Stimulated activated CD8-positive, alpha-beta memory T cell treated with anti-CD3 and anti-CD28 coated beads, Interleukin-15, amount 100 ng/mL, for 24 hours (primary cell): ENCODE measurements at places on chromosomes 7 and 10.

DNA sequence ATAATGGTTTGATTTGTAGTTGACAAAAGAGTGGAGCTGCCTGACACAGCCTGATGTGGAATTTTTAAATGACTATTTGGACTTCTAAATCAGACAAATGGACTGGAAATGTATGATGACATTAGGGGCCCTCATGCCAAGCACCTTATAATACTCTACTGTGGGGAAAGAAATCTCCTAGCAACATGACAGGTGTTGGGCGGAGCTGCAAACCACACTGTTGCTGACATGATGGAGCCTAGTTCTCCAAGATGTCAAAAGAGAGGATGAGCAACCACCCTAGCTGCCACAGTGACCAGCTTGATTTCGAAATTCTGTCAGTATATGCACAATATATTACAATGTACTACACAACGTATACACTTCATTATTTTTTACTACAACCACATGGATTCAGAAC lies 65.8 kb downstream of the RHOBTB1 start:
- no peak for DNase-seq

DNA sequence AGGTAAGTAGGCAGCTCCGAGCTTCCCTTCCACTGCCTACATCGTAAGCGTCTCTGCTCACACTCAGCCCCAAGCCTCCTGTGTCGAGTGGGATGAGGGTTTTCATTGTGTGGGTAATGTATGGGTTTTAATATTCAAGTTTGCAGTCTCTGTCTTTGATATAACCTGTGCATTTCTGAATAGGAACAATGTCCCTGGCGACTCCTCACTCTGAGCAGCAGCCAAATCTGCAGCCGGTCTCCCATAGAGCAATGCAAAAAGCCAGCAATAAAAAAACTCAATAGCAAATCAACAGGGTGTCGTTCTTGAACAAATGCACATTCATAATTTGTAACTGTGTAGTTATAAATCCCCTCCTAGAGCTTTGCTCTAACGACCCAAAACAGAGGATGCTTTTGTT lies 33.4 kb downstream of the PPP1R17 start:
- DNase-seq, result no peak

- DNase-seq, result no peak
Measured at GRCh38 chr10:3264161-3264761, 91.7 kb upstream of the PITRM1 start.

DNA sequence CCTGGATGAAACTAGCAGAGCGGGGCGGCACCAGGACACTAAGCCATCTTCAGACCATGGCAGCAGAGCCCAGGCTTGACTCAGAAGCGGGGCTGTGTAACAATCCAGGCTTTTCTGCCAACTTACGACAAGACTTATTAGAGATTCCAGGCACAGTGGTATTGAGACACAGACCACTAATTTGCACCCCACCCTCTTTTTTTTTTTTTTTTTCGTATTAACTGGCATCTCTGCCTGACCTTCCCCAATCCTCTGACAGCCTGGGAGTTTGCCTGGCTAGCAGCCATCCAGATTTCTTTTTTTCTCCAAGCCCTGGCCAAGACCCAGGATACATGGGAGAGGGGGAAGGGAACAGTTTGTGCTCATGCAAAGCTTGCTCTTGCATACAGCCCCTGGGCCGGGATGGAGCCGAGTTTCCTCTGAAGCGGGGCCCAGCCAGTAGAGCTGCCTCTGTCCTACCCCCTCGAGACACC lies 182.4 kb downstream of the PLXNA4 start:
- no peak for DNase-seq

DNA sequence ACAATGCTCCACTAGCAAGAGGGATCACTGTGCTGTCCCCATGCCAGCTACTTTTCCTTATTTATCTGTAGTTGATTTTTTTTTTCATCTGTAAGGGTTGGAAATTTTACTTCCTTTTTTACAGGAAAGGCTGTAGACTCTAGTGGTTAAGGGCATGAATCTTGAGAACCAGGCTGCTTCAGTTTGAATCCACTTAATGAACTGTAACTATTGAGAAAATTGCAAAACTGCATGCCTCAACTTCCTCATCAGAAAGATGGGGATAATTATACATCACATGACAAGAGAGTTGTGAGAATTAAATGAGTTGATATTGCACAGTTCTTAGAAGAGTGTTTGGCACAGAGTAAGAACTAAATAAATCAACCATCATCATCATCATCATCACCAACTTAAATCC lies 106.4 kb upstream of the GSDME start:
- no peak for DNase-seq

GRCh38 chr7:17690030-17690429 lies 250.3 kb downstream of the SNX13 start:
- no peak for DNase-seq

GRCh38 chr7:132430861-132431822 lies 145.1 kb downstream of the PLXNA4 start:
- no peak for DNase-seq

GRCh38 chr10:82934429-82934828 lies 1059.4 kb downstream of the NRG3 start:
- no peak for DNase-seq

- DNase-seq, result no peak
Measured at GRCh38 chr10:45602082-45602730, 70.4 kb downstream of the ZFAND4 start.

- no peak for DNase-seq
Measured at GRCh38 chr10:67883710-67884312, 645 bp upstream of the SIRT1 start.

GRCh38 chr7:134935701-134936100 lies 50.6 kb upstream of the AGBL3 start:
- no peak for DNase-seq

DNA sequence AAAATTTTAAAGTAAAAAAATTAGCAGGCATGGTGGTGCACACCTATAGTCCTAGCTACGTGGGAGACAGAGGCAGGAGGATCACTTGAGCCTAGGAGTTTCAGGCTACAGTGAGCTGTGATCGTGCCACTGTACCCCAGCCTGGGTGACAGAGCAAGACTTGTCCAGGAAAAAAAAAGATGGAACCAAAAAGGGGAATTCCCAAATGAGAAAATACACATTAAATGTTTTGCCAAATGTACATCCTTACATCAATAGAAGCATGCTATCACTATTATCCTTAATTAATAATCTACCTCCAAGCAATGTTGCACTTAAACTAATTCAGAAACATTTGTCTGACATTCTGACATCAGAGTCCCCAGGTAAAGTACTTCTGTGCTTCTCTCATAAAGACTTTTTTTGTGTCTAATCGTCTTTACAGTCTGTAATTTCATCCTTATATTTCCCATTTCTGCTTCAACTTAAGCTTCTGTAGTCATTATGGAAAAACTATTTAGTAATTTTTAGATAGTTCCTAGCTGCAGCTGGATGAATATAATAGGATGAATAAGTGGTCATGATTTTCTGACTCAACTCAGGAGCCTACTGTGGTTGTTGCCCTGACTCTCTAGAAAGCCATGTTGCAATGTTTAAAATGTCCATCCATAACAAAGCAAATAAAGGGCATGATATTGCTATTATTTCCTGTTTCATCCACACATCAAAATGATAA lies 57.7 kb downstream of the MYPN start:
- no peak for DNase-seq

DNA sequence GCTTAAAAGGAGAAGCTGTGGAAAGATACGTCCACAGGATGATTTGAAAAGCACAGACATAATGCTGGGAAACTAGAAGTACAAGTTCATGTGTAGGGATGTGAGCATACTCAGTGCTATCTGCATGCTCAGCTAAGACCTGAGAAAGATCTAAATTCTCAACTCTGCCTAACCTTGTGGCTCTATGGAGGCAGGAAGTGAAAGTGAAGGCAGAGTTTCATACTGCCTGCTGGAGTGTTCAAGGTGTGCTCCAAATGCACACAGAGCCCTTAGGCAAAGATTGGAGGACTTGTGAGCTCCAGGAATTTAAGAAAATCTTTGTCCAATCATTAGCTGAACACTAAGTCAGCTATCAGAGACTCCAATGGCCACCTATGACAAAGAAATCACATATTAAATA lies 190.9 kb downstream of the RNLS start:
- no peak for DNase-seq

DNA sequence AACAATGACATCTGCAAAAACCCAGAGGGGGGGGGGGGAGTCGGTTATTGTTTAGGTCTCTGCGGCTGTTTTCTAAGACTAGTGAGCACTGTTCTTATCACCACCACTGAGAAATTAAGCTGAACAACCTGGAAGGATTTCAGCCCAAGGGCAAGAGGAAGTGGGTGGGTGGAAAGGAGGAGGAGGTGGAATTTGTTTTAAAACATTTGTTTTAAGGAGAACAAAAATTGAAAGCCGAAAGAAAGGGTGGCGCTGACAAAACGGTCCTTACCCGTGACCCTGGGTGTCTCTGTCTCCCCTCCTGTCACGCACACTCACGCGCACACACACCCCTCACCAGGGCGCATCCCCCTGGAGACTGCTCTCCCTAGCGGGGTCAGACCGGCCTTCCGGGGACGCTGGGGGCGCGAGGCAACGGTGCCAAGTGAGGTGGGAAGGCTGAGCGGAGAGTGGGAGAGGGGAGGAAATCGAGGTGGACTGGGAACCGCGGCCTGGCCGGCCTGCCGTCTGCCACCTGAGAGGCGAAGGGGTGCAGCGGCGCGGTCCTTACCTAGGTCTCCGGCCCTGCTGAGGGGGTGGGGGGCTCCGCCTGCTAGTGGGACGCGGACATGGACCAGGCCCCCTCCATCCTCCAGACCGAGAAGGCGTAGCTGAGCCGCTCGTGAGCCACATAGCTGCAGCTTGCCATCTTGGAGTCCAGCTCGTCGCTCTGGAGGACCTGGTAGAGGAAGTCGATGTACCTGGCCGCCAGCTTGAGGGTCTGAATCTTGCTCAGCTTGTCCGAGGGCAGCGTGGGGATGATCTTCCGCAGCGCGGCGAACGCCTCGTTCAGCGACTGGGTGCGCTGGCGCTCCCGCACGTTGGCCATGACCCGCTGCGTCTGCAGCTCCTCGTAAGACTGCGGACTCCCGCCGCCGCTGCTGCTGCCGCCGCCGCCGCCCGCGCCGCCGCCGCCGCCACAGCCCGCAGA lies 1.0 kb downstream of the TWIST1 start:
- DNase-seq, result no peak

DNA sequence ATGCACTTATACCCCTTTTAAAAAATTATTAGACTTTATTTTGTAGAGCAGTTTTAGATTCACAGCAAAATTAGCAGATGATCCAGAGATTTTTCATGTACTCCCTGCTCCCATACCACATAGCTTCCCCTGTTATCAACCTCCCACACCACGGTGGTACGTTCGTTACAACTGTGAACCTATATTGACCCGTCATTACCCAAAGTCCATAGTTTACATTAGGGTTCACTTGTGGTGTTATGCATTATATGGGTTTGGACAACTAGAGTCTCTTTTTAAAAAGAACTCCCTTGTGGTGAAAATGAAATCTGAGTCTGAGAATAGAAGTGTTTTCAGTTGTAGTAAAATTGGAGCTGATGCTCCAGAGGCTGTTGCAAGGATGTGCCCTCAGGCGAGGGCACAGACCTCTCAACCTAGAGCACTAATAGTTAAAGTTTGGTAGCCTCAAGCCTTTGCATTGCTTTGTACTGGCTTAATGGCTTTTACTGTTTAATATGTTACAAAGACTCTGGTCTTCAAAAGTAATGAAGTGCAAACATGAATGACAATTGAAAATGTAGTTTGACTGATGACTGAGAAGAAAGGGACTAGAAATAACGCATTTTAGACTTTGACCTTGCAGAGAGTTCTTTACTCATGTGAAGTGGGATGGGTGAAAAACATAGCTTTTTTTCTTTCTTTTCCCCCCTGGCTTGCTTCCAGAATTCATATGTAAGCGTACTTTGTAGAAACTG lies 30.6 kb upstream of the CSTF2T start:
- no peak for DNase-seq

- no peak for DNase-seq
Measured at GRCh38 chr7:130988443-130988842, 254.4 kb upstream of the KLF14 start.

- DNase-seq, result no peak
Measured at GRCh38 chr7:129780974-129781927, 169.7 kb downstream of the NRF1 start.

- no peak for DNase-seq
Measured at GRCh38 chr7:154627646-154628290, 375.2 kb downstream of the PAXIP1 start.

GRCh38 chr7:142864980-142865747 lies 10.3 kb downstream of the EPHB6 start:
- DNase-seq, result no peak

DNA sequence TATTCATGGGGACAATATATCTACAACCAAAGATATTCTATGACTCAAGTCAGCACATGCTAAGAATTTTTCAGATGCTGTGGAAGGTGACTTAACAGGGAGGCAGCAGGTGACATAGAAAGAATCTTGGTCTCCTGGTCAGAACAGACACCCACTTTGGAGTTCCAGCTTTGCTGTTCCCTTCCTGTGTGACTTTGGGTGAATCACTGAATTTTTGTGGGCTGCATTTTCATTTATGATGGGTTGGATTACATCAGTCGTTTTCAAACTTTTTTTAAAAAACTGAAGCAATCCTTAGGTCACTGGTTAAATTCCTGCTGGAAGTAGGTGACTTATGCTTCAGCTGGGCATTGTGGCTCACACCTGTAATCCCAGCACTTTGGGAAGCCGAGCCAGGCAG lies 24.9 kb downstream of the RGR start:
- DNase-seq, result no peak

DNA sequence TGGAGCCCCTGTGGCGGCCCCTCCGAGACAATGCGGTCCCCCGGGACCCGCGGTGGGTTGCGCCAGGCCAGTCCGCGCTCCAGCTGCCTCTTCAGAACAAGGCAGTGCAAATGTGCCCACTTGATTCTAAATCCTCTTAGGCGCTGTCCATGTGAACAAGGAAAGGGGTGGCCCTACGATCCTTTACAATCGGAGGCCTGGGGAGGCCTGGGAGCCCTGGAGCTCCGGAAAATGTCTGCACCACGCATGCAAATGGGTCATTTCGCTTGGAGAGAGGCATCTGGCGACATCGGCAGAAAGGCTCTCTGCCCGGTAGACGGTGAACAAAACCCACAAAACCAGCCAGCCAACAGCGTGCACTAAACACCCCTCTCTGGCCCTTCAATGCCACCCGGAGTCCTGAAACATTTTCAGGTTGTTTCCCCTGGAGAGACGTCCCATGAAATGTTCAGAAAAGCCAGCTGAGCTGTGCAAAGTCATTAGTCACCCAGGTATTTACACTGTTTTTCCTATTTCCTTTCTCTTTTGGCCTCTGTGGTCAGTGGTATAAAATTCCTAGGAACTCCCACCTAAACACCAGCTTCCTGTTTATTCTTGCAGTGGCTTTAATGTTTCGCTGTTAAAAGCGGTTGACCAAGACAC lies 102.8 kb upstream of the ZNF438 start:
- no peak for DNase-seq

GRCh38 chr7:16712916-16713315 lies 40.6 kb upstream of the TSPAN13 start:
- DNase-seq, result no peak

GRCh38 chr7:130922206-130923112 lies 188.5 kb upstream of the KLF14 start:
- DNase-seq, result no peak
